Spleen (tissue), 13 donors: ENCODE measurements at places on chromosomes 6 and 20. TPM values are rescaled to one million over a fixed set of nuclear protein-coding genes. Genes with fewer than 3 reads are reported as not detected.

Gene USP49
- 4.7 TPM for total RNA-seq

Gene PSORS1C1
- not detected for total RNA-seq

DNA sequence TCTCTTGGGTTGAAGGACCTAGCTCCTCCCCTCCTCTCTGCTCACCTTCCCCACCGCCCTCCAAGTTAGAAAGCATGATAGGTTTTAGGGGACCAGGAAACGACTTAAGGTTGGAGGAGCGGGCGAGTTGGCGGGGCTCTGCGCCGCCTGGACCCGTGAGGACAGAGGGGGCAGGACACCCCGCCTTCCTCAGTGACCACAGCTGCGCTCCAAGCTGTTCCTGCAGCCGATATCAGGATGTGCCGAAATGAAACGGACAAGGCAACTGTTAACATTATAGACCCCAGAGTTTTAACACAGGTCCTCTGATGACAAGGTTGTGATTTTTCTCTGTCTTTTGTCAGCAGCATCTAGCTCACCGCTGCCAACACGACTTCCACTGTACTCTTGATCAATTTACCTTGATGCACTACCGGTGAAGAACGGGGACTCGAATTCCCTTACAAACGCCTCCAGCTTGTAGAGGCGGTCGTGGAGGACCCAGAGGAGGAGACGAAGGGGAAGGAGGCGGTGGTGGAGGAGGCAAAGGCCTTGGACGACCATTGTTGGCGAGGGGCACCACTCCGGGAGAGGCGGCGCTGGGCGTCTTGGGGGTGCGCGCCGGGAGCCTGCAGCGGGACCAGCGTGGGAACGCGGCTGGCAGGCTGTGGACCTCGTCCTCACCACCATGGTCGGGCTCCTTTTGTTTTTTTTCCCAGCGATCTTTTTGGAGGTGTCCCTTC lies at the start of gene GRM1:
TSS of gene GRM1 (plus strand) at position 212 of the 722 bp plus-strand sequence. CDS start at position 668, 456 bp downstream.
- DNase-seq = no peak

GRCh38 chr6:41028561-41029412 lies 10.2 kb downstream of the UNC5CL start:
- DNase-seq = no peak

- DNase-seq = no peak
Observed at GRCh38 chr6:121780325-121781321, 345.2 kb downstream of the GJA1 start.

GRCh38 chr6:37204014-37204751 lies 34.2 kb downstream of the PIM1 start:
- DNase-seq = no peak
